ENCODE measurements at places on chromosomes 5 and 9.
A peak's percentile ranks its signal among the peaks of the same experiment; 100 is the strongest.

DNA sequence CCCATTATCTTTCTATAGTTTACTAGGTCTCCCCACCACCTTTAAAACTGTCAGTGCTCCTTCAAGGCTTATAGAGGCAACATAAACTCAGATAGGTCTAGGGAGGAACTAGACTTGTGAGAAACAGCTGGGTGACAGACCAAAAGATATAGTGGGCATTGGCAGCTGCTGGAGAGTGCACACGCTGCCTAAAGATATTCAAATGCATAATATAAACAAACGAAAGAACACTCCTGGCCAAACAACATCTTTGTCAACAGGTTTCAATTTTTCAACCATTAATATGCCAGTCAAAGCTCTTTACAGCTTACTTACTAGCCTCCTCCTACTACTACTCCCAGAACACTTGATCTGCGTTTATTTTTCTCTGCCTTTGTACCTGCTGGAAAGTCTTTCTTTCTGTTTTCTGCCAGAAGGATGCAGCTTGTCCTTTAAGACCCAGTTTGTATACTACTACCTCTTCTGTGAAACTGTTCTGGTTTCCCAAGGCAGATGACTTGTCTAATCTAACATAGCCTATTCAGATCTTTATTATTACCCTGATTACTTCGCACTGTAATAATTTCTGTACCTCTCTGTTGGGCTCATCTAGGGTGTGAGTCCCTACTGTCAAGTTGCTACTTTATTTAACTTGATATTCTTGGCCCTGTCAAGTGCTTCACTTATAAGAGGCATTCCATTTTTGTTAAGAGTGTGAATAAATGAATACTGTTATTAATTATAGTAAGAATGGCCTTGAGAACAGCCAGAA, 14.3 kb downstream of the KDM3B start:
- DNase-seq, result no peak

- no peak for DNase-seq
These were observed 34.4 kb downstream of the ROPN1L start for GRCh38 chr5:10475931-10476676.

GRCh38 chr9:79242489-79242888, 329.3 kb upstream of the TLE4 start:
- DNase-seq, result no peak

DNA sequence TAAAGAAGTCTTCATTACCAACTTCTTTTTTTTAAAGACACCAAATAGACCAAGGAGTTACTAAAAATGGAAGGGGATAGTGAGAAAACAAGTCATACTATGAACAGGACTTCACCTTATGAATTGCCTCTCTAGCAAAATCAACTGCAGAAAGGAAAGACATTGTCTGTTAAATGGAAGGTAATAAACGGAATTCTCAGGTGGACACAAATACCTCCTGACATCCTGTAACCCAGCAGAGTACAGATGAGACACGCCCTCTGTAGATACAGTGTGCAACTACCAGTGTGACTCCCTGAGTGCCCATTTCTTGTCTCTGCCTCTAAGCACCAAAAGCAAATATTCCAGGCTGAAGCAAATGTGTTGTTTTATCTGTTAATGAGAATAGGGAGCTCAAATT, 12.2 kb upstream of the PLPP1 start:
- no peak for DNase-seq

GRCh38 chr5:43609752-43610151, 6.8 kb downstream of the NNT start:
- no peak for DNase-seq

DNA sequence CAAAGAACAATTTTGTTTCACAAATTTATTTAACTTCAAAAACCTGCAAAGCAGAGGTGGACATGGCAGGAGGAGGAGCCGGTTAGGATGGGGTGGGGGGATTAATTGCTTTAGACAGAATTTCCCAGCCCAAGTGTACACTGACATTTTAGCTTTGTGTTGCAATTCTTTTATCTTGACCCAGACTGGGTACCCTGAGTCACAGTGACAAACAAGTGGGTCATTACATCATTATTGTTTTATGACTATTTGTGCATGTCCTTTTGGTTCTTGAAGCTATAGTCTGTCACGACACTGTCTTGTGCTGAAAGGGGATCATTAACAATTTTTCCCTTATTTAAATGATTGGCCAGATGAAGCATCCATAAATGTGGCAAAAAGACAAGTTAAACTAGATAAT, 84.5 kb upstream of the VCAN start:
- DNase-seq, result no peak

- no peak for DNase-seq
These were observed 5.8 kb upstream of the PPARGC1B start for GRCh38 chr5:149724130-149724840.

DNA sequence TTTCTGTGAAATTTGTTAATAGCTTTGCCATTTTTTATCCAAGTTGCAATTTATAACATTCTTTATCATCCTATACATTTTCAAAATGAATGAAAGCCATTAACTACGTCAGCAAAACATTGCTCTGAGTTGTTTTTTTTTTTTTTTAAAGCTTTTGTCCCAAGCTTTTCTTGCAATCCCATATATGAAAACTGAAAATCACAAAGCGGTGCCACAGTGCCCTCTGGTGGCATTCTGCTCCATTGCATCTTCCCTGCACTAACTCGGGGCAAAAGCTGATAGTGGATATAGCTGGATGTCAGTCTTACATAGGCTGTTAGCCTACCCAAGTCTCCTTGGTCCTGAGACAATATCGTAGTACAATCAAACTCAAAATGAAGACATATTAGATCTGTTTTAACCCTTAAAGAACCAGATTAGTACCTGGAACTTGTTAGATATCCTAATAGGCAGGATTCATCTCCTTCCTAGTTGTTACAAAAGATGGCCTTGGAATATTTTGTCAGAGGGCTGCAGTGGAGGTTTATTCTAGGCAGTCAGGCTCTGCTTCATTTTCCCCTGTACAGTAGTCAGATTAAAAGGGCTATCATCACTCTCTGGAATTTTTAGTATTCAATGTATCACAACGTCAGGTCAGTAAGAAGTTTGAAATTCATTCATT, 669.9 kb downstream of the PTPRD start:
- peak; percentile 47 for DNase-seq

DNA sequence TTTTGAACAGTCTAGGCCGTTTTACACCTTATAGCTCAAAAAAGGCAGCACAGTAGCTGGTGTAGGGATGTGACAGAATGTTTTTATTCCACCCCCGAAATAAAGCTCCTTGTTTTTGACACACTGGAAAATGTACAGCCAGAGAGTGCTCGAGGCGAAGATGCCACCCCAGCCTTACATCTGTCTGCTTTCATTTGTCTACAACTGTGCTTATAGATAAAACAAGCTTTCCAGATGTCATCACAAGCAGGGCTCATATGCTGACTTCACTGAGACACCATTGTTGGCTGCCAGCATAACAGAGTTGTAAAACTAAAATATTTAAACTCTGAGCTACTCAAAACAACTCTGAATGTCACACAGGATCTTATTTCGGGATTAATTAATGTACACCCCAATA, 386.3 kb downstream of the BNC2 start:
- no peak for DNase-seq

DNA sequence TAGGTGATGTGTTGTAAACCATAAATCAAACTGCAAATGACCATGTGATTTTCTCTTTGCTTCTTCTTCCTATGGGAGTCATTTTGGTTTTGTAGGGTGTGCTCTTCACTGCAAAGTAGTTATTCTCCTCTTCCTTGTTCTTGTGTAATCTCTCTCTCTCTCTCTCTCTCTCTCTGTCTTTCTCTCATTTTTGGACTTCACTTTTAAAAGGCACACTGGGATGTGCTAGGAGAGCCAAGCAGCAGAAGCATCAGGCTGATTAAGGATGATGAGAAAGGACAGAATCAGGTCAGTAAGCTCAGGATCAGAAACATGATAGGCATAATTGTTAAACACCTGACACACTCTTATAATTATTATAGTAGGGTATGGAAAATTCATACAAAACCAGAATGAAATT, 505.3 kb upstream of the ZNF608 start:
- DNase-seq, result no peak

GRCh38 chr5:16090270-16090669, 89.3 kb downstream of the MARCHF11 start:
- no peak for DNase-seq

- DNase-seq, result no peak
These were observed 7.9 kb downstream of the NRARP start for GRCh38 chr9:137294091-137294680.

DNA sequence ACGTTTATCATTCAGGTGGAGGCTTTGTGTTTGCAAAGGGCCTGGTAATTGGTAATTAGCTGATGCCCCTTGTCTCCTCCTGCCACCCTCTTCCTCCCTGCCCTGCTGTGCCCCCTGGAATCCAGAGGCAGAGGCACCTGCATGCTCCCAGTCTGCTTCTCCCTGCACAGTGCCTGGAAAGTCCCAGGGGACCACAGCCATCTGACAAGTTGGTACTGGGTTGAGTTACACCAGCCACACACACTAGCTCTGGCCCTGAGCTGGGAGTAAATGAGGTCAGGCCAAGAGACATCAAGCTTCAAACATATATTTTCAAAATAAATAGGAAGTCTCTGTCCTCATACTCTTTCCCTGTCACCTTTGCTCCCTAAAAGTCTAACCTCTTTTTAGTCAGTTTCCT, 56.3 kb downstream of the INSYN2B start:
- no peak for DNase-seq

GRCh38 chr5:102290004-102290403, 6.1 kb downstream of the SLCO4C1 start:
- no peak for DNase-seq

DNA sequence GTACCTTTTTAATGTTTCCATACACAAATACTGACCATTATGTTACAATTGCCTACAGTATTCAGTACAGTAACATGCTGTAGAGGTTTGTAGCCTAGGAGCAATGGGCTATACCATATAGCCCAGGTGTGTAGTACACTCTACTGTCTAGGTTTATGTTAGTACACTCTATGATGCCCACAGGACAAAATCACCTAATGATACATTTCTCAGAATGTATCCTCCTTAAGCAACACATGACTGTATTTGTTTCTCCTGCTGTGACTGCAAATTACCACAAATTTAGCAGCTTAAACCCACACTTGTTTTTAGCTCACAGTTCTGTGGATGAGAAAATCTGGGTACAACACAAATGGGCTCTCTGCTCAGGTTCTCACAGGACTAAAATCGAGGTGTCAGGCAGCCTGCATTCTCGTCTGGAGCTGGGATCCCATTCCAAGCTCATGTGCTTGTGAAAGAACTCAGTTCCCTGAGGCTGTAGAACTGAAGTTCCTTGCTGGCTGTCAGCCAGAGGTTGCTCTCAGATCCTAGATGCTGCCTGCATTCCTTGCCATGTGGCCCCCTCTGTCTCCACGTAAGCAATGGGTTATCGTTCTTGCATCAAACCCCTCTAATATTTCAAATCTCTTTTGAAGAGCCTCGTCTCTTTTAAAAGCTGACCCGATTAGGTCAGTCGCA, 38.6 kb upstream of the PIK3R1 start:
- no peak for DNase-seq

GRCh38 chr9:79165020-79165780, 406.6 kb upstream of the TLE4 start:
- DNase-seq, result no peak

GRCh38 chr9:136762915-136763648, 1.2 kb downstream of the LCN15 start:
- DNase-seq, result no peak

DNA sequence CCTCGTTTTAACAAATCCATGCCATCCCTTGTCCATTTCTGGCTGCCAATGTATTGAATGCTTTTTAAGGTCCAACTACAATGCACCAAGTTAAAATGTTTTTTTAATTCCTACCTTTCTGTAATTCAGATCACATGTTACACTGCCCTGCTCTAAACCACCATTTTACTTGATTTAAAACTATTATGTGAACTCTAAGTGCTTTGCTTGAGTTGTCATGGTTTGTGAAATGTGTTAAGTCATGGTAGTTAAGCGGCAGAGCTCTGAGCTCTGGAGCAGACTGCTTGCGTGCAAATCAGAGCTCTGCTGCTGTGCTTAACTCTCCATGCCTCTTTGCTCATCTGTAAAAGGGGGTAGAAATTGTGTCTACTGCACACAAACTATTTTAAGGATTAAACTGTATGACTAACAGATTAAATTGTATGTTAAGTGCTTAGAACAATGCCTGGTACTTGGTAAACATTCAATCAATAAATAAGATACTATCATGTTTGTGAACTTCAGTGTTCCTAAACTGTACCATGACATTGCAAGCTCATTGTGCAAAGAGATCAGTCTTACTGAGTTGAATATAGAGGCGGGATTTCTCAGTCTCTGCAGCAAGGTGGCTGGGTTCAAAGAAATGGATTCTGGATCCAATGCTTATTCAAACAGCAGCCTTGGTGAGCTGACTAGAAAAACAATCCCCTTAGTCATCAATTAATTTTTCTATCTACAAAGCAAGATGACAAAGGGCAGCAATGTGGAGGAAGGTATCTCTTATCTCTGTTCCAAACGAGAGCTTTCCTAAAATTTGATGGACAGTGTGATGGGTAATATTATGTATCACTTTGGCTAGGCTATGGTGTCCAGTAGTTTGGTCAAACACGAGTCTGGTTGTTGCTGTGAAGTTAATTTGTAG, 16.1 kb upstream of the CMBL start:
- DNase-seq, result no peak

GRCh38 chr9:126248680-126249079, 77.9 kb upstream of the MVB12B start:
- no peak for DNase-seq

GRCh38 chr9:32671333-32671732, 35.9 kb upstream of the TAF1L start:
- DNase-seq, result no peak
